Hepatocyte (in vitro differentiated cells): ENCODE measurements at places on chromosomes 7 and 10. TPM values are rescaled to one million over a fixed set of nuclear protein-coding genes. Genes with fewer than 3 reads are reported as not detected.
A peak's percentile ranks its signal among the peaks of the same experiment; 100 is the strongest.

DNA sequence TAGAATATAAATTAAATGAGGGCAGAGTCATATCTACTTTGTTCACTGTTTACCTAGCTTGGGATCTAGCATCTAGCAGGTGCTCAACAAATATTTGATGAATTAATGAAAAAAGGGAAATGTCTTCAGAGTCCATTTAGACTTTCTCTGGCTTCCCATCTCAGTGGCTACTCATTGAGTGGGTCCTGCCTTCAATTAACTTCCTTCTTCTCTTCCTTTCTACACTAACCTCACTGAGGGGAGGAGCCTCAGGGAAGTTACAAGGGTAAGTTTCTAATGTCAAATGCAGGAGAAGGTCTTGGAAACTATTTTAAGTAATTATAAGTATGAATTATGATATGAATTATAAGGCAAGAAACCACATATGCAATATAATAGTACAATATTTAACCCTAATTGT, 28.2 kb upstream of the MPP7 start:
- no peaks in the 10 kb centered on the region for H3K4me1 ChIP-seq
- no peak overlapping the region for H3K27ac ChIP-seq
- H3K36me3 ChIP-seq = no peaks in the 10 kb centered on the region
- no peak for DNase-seq

GRCh38 chr7:151063212-151063561, 3.8 kb downstream of the SLC4A2 start:
- H3K27ac ChIP-seq = peak overlapping the region; percentile 96
- H3K4me1 ChIP-seq = peaks cover 39% of the 10 kb centered on the region
- DNase-seq = peak; percentile 72
- H3K27me3 ChIP-seq = no peaks in the 10 kb centered on the region

- H3K4me3 ChIP-seq = no peak overlapping the region
- no peaks in the 10 kb centered on the region for H3K36me3 ChIP-seq
- H3K4me1 ChIP-seq = no peaks in the 10 kb centered on the region
- H3K27me3 ChIP-seq = no peaks in the 10 kb centered on the region
These were observed 228.8 kb upstream of the FAM3C start for GRCh38 chr7:121624958-121625357.

DNA sequence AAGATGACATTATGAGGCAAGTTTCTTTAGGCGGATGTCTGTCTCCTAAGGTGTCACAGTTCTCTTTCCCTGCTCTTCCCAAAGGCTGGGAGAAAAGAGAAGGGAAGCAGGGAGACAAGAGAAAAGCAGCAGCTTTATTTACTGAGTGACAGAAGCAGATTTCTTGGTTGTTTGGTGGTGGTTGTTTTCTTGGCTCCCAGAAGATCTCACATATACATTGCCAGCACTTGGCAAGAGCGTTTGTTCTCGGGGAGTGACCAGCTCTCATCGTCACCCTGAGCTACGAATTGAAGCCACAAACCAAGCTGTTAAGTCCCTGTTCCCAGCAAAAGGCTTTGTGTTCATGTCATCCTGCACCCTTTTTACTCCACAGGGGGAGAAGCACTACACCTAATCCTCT, 11.4 kb downstream of the CDHR3 start:
- no peaks in the 10 kb centered on the region for H3K36me3 ChIP-seq
- peak overlapping the region; percentile 33 for H3K27ac ChIP-seq
- H3K4me3 ChIP-seq = no peak overlapping the region
- DNase-seq = no peak

GRCh38 chr10:12902135-12902572, 99.4 kb downstream of the CCDC3 start:
- H3K36me3 ChIP-seq = no peaks in the 10 kb centered on the region
- H3K4me1 ChIP-seq = no peaks in the 10 kb centered on the region
- H3K27me3 ChIP-seq = no peaks in the 10 kb centered on the region
- H3K27ac ChIP-seq = no peak overlapping the region
- H3K4me3 ChIP-seq = no peak overlapping the region

GRCh38 chr10:75403939-75404814, 2.6 kb upstream of the ZNF503 start:
- H3K4me1 ChIP-seq = peaks cover 14% of the 10 kb centered on the region
- H3K36me3 ChIP-seq = no peaks in the 10 kb centered on the region
- peak; percentile 75 for DNase-seq
- peak overlapping the region; percentile 96 for H3K27ac ChIP-seq
- H3K27me3 ChIP-seq = no peaks in the 10 kb centered on the region

- H3K4me1 ChIP-seq = peaks cover 17% of the 10 kb centered on the region
- no peaks in the 10 kb centered on the region for H3K36me3 ChIP-seq
These were observed 57.7 kb upstream of the IGFBP3 start for GRCh38 chr7:45978731-45979211.

Gene GJD4
- total RNA-seq = 0.17 TPM in 1 of 2 replicates, not detected in the other

Gene MEOX2
- 0.80 and 2.0 TPM in 2 replicates for total RNA-seq

Gene ZNF777
- total RNA-seq = 4.3 and 5.6 TPM in 2 replicates

DNA sequence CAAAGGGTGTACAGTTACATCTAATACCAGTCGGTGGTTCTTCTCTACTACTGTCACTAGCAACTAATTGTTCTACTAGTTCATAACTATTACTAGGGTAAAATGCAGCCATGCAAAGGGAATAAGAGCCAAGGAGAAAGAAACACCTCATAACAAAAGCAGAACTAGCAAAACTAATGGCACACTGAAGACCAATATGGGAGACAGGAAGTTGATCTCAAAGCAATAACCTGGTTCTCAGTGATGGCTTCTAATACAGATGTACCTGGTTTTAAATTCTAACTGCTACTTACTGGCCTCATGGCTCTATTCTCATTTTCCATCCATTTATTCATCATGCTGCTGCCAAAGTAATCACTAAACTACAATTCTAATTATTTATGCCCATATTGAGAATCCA, 170.3 kb downstream of the SEMA3E start:
- H3K36me3 ChIP-seq = no peaks in the 10 kb centered on the region
- H3K27ac ChIP-seq = no peak overlapping the region
- no peak for DNase-seq

Gene APBB1IP
- 1.1 and 1.6 TPM in 2 replicates for total RNA-seq
